ENCODE measurements at places on chromosomes 3 and 15.
A peak's percentile ranks its signal among the peaks of the same experiment; 100 is the strongest.

- DNase-seq, result no peak
Observed at GRCh38 chr3:23738944-23739343, 66.8 kb upstream of the UBE2E1 start.

DNA sequence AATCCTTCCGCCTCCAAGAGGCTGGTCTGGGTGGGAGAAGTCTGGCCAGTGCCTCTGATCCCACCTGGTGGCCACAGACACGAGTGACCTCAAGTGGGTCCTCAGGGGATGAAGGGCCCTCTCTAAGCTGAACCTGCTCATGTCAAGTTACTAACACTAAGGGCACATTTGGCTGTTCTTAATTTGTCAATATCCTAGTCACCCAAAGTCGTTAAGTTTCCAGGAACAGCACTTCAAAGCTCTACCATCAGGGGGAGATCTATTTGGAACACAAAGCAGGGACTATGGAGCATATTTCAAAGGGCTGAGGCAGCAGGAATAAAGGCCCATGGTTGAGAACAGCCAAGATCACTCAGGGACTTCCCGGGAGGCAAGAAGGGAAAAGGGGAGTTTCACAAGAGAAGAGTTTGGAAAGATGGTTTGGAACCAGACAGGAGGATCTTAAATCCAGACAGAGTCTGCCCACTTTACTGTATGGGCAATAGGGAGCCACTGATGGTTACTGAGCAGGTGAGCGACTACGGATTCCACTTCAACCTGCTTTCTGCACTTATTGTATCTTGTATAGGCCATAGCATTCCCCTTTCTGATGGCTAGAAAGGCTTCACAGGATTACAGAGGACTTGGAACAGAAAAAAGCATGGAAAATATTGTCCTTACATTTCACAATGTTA is 13.7 kb downstream of the OXTR start:
- DNase-seq, result peak; percentile 71

DNA sequence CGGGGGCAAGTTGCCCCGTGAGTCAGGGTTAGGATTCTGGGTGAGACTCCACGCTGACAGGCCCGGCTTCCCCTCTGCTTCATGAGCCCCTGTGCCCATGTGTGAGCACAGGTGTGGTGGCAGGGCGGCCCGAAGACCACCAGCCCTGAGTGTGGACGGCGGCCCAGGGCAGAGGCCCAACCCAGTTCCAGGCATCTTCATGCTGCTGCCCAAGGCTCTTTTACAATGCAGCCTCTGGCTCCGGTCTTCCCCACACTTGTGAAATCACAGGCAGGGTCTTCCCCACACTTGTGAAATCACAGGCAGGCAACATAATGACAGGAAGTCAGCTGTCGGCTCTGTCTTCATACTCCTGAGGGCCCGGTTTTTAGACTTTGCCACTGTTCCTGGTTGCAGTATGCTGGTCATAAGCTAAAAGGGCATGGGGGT is 78.8 kb downstream of the AAGAB start:
- DNase-seq, result no peak

- DNase-seq, result no peak
Observed at GRCh38 chr3:159944781-159945180, 43.9 kb upstream of the IL12A start.

DNA sequence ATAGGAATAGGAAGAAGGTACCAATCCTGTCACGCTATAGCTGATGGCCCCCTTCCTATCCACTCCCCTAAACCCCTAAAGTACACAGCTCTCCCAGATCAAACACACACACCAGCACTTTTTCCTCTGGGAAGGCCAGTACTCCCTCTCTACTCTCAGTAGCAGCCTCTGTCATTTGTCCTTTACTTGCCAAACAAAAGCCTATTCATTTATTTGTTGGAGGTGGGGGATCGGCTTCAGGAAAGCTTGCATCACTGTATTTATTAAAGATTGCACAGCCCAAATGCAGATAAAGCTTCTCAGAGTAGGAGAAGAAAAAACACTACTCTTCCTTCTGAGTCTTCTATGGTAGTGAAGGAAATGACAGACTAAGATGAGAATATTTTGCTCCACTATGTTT is 429.7 kb upstream of the RASGRP1 start:
- DNase-seq, result no peak

- no peak for DNase-seq
Observed at GRCh38 chr3:7211740-7212139, 350.8 kb downstream of the GRM7 start.

GRCh38 chr3:53633197-53633787 is 138.9 kb downstream of the CACNA1D start:
- no peak for DNase-seq

- DNase-seq, result no peak
Observed at GRCh38 chr3:153906366-153906765, 214.8 kb upstream of the ARHGEF26 start.

- no peak for DNase-seq
Observed at GRCh38 chr15:25333049-25333448, 105.8 kb downstream of the UBE3A start.

DNA sequence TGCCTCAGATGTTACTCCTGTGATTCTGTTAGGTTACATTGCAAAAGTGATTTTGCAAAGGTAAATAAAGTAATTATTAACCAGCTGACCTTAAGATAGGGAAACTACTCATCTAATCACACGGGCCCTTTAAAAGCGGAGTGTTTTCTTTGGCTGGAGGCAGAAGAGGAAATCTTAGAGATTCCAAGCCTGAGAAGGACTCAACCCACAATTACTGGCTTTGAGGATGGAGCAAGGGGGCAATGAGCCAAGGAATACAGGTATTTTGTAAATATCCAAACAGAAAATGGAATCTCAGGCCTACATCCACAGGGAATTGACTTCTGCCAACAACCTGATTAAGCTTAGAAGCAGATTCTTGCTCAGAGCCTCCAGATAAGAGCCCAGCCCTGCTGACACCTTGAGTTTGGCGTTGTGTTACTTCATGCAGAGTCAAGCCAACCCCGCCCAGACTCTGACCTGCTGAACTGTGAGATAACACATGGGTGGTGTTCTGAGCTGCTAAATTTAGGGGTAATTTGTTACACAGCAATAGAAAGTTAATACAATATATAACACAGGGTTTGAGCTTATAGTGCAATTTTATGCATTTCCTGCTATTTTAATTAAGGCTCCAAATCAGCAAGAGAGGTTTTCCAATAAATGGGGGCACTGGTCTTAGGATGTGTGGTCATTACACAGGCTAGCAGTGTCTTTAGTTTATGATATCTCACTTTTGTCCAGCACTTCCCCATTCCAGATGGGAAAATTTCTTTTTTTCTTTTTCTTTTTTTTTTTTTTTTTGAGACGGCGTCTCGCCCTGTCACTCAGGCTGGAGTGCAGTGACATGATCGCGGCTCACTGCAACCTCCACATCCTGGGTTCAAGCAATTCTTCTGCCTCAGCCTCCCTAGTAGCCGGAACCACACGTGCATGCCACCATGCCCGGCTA is 19.5 kb downstream of the NFKBIZ start:
- DNase-seq, result no peak

DNA sequence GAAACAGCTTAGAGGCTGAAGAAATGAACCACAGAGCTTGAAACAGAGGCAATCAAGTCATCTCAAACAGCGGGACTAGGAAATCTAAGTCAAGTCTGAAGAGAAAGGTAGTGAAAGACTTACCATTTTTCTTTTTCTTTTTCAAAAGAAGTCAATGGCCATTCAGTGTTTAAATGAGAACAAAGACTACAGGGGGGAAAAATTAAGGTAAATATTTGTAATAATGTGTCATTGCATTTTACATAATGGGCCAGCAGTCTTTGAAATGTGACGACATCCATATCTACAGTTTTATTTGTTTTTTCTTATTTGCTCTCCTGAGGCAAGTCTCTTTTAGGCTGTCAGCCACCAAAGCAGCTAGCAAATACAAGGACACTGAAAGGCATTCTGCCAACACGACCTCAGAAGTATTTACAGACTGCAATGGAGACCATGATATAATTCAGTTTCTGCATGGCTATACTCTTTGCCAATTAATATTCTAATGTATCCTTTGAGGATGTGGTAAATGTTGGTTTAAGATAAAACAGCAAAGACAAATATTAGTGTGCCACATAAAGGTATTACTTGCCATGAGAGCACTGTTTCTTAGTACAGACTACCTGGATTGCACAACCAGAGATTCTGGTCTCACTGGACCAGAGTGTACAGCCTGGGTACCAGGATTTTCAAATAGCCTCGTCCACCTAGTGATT is 307.0 kb upstream of the THBS1 start:
- no peak for DNase-seq

GRCh38 chr3:9067352-9067975 is 104.2 kb upstream of the RAD18 start:
- peak; percentile 79 for DNase-seq

DNA sequence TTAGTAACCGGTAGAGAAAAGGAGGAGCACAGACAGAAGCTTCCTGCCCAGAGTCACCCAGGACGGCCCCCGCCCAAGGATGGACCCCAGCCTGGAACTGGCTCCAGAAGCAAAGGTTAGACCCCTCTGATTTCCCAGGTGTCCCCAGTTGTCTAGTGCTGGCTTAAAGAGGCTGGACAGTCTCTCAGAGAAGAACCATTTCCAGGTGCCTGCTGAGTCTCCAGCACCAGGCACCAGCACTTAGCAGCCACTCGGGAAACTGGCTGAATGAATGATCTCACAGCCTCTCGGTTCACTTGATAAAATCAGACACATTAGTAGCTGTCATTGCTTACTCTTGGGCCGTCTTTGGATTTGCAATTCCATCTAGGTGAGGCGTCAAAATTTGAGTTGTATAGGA is 139.7 kb upstream of the HES1 start:
- DNase-seq, result no peak

DNA sequence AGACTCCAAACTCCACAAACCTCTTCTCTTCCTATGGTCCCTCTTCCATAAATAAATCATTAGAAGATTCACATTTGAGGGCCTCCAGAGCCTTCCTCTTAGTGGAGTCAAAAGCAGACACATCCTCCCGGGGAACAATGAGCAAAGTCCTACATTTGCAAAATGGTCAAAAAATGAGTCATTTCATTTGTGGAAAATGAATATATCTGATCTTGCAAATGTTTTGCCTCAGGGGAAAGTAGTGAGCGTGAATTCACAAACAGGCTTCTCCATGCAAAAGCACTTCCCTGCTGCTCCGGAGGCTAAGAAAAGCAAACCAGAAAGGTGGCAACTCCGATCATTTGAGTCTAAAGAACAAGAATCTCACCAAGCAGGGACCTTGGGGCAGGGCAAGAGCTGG is 86.7 kb upstream of the IQSEC1 start:
- no peak for DNase-seq

DNA sequence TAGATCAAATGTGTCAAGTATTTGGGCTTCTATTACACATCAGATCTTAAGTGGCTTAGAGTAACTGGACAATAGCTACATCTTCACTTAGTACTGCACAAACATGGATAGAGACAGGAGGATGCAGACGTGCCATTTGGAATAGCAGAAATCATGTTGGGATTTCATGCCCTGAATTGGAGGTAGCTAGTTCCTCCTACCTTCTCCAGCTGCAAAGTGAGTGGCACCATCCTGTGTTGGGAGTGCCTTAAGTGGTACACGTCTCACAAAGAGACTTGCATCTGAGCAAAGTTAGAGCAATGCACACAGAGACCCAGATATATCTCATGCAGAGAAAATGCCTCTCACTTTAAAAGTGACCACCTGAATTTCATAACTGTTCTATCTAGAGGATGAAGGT is 136.5 kb downstream of the SSR3 start:
- DNase-seq, result no peak

DNA sequence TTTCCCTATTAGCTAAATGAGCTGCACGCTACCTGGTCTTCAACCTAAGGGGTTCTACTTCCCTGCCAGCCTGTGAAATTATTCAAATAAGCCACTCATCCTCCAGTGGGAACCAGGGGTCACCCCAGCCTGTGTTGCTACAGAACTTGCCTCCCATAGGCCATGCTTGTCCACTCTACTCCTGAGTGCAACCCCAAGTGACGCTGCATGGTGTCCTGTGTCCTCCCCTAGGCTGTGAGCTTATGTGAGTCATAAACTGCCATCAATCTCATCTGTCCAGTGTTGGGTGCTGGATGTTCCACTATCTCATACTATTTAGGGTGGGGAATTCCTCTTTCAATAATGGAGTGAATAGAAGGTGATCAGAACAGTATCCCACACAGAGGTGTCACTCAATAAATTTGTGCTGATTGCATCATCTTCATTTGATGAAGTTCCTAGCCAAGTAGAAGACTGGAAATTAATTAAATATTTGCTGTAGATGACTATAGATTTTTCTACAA is 49.8 kb upstream of the SSR3 start:
- no peak for DNase-seq

GRCh38 chr3:157069846-157070677 is 89.9 kb downstream of the CCNL1 start:
- DNase-seq, result no peak

GRCh38 chr3:165746874-165747273 is 90.3 kb downstream of the BCHE start:
- no peak for DNase-seq

DNA sequence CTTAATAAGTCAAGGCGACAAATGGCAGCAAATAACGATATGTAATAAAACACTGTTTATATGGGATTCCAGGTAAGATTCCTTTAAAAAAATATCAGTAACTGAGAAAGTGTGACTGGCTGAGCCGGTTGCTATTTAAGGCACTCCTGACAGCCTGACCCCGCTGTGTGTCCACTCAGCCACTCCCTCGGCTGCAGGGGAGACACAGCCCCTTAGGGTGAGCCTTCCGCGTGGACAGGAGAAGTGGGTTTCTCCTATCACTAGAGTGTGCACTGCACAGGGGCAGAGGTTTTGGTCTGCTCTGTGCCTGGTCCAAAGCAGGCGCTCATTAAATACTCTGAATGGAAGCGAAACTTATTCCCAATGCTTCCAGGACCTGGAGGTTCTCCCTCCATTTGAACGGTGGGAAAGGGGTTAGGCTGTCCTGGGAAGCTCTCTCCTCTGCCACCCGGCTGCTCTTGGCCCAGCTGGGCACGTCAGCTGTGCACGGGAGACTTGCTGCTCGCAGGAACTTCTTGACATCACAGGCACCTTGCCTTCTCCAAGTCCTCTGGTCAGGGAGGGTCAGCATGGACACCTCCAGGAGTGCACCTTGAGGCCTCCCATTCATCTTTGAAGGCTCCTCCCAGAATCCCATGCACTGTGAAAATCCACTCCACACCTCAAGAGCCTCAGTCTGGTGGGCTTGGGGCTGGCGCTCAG is 43.3 kb upstream of the SLCO2A1 start:
- no peak for DNase-seq

DNA sequence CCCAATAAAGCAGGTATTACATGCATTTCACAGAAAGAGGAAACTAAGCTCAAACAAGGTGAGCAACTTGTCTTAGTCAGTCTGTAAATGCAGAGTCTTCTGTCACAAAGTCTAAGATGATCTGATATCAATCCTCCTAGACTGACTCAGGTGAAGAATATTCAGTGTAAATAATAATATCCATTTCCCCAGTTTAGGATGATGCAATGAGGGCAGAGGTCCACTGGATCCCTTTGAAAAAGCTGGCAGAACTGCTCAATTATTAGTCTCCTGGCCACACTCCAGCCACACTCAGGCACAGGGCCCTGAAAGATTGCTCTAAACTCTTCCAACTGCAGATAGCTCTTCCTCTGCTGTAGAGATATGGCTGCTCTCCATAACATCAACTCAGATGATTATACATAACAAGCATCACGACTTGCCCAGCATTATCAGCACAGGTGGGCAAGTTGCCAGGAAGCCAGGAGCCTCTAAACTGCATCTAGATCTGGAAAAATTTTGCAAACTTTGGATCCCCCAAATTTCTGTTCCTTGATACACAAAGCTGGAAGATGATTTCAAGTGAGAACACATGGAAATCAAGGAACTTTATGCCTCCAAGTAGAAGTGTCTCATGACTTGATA is 129.8 kb upstream of the CPNE4 start:
- DNase-seq, result no peak

GRCh38 chr3:133840767-133841166 is 35.2 kb downstream of the SRPRB start:
- no peak for DNase-seq

Data from H7 (cell line).